ENCODE measurements at places on chromosomes 13 and 19.
A peak's percentile ranks its signal among the peaks of the same experiment; 100 is the strongest.

- no peak for DNase-seq
Observed at GRCh38 chr13:23899555-23899954, 2.3 kb upstream of the C1QTNF9B start.

DNA sequence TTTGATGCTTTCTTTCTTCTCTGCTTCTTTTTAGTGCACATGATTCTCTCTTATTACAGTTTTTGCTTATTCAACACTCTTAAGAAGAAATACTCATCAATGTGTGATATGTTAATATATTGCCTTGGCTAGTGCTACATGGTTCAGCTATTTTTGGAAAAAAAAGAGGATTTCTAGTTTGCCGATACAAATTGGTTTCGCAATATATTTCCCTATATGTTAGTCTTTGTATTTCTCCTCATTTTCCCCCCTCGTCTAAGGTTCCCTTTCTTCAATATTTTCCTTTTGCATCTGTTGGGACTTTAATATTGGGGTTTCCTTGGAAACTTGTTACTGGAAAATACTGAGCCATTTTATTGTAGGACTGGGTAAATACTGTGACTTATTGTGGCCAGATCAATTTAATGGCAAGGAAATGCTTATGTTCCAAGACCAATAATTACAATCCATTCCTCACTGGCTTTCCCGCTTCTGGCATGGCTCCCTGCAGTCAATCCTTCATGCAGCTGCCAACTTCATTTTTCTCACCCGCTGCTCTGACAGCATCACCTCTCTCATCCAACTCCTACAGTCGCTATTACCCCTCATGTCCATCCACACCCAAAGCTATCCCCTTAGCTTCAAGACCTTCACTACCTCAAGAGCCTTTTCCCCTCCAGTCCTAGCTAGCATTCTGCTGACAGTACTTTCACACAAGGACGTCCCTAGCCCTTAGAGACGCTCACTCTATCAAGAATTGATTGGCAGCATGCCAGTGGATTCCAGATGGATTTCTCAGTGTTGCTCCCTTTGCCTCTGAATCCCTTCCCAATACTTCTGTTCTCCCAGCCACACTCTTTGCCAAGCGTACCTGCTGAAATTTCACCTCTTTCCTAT lies 280.1 kb upstream of the TMTC4 start:
- DNase-seq = no peak

GRCh38 chr19:33811246-33811645 lies 14.6 kb downstream of the KCTD15 start:
- no peak for DNase-seq

DNA sequence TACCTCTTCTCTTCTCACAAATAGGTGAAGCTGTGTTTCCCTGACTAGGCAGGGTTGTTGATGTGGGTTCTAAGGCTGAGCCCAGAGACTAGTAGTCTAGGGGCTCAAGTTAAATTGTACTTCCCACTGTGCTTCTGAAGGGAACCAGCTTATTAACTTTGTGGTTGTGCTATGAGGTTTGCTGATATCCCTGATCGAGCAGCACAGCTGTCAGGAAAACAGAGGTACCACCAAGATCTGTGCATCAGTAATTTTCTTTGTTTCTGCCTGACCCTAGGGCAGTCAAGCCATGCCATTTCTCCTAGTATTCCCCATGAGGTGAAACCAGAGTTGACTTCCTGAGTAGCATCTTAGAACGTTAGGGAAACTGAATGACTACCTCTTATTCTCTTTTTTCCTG lies 853.8 kb upstream of the MIR17HG start:
- no peak for DNase-seq

- peak; percentile 59 for DNase-seq
Observed at GRCh38 chr19:13459351-13459750, 46.9 kb downstream of the CACNA1A start.

DNA sequence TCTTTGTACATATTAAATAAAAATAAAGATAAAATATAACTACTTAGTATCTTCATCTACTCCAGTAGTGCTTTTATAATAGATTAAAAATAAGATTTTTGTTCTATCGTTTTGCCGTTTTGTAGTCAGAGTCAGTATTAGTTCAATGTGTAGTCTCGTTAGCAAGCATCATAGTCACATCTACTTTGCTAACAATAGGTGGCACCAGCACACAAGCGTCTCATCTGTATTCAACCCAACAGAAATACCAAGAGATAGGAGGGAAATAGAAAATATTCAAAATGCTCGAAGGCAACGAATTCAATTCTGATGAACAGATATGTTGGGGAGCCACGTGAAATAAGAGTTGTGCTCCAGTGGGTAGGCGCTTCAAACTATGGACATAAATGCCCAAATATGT lies 21.4 kb upstream of the MICU2 start:
- DNase-seq = peak; percentile 30

GRCh38 chr19:18293642-18294466 lies 12.4 kb upstream of the JUND start:
- DNase-seq = no peak

DNA sequence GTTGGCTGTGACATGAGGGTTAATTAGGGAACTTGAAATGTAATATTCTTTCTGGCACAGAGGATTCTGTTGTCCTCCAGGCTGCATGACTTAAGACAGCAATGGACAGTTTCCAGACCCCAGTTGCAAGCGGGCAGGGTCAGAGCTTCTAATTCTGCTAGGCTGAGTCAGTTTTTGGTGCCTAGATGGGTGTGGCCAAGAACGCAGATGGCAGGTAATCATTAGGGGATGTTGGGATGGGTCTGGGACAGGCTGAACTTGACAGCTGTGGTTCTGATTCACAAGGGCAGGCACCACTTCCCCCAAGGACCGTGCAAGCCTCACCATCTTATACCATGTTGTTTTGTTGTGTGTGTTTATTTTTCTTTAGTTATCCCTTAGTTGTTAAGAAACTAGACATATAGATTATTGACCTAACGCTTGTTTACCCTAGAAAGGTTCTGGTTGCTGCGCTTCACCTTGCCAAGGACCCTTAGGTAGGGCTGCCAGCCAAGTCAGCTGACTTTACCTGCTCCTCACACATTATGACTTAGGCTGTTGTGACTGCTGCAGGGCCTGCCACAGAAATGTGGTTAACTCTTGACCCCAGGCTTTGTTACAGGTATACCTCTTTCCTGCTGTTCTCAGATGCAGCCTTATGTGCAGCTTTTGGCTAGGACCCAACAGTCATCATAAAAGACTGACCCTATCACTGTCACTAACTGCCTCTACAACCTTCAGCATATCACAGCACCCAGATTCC lies 117.7 kb upstream of the KLF12 start:
- no peak for DNase-seq

GRCh38 chr19:23410155-23410554 lies 14.9 kb upstream of the ZNF91 start:
- no peak for DNase-seq

DNA sequence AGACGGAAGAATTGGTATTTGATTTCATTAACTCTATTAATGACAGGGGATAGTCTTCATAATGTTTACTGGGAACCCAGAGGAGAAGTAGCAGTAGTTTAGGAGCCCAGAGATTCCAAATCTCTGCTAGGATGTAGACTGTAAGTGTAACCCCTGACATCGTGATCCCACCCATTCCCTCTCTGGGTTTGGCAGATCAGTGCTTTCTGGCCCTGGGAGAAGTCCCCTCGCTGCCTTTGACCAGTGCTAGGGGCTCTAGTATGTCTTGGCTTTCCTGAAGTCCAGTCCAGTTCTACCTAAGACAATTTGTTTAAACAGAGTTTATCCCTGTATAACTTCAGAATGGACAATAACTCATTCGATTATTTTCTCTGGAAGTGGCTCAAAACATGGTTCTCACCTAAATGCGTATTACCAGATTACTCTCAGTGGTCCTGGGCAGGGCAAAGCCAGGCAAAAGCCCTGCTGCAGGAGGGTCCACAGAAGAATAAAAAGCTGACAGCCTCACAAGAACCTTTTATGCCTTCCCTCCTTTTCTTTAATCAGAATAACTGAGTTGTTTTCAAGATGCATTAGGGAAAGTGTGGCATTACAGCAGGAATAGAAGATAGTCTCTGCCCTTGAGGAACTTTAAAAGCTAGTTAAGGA lies 11.8 kb downstream of the KLF5 start:
- no peak for DNase-seq

GRCh38 chr13:98775844-98776598 lies 23.5 kb upstream of the SLC15A1 start:
- no peak for DNase-seq

DNA sequence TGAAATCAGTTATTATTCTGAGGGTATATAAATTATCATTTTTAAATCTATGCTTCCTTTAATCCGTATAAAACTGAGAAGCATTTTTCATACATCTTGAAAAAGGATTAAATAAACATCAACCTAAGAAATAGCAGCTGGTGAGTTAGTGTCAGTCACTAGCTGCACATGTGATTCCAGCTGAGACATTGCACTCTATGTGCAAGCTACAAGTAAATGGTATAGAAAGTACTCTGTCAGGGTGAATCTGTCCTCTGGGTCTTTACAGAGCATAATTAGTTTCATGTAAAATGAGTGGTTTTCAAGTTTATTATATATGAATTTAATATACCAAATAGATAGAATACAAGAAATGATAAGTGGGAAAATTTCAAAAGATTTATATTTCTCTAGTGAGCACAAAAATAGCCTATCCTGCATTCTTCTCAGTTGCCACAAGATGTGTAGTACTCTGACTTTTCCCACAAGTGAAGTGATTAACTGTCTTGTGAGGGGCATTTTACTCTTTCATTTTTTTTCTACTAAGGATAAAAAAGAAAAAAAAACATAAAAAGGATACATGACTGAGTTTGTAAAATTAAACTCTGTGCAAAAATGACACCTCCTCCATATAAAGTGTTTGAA lies 1372.1 kb downstream of the PCDH9 start:
- no peak for DNase-seq

- no peak for DNase-seq
Observed at GRCh38 chr13:55439450-55439849, 1701.3 kb upstream of the PRR20A start.

- no peak for DNase-seq
Observed at GRCh38 chr13:29569253-29570050, 26.0 kb downstream of the SLC7A1 start.
